Panc1 (cell line): ENCODE measurements at places on chromosomes 3 and 15. TPM values are rescaled to one million over a fixed set of nuclear protein-coding genes. Genes with fewer than 3 reads are reported as not detected.

DNA sequence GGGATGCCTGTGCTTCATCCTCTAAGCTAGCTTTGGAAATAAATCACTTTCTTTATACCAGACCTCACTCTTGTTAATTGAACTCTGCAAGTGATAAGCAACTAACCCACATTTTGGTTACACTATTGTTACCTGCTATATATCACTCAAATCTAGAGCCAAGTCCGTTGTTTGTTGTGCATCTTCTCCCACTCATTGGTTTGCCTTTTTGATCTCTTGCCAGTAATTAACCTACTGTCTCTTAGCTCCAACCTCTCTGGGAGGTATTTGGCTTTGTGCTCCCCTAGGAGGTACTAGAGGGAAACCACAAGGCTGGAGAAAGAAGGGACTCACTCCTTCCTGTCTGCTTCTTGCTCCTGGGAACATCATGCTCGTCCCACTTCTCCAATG lies 12.8 kb upstream of the CRBN start:
- no peak for DNase-seq
- H3K4me1 ChIP-seq, result no peaks in the 10 kb centered on the region
- no peaks in the 10 kb centered on the region; the same call in none of the 2 replicates for H3K27me3 ChIP-seq
- H3K27ac ChIP-seq, result no peak overlapping the region
- H3K4me3 ChIP-seq, result no peak overlapping the region

DNA sequence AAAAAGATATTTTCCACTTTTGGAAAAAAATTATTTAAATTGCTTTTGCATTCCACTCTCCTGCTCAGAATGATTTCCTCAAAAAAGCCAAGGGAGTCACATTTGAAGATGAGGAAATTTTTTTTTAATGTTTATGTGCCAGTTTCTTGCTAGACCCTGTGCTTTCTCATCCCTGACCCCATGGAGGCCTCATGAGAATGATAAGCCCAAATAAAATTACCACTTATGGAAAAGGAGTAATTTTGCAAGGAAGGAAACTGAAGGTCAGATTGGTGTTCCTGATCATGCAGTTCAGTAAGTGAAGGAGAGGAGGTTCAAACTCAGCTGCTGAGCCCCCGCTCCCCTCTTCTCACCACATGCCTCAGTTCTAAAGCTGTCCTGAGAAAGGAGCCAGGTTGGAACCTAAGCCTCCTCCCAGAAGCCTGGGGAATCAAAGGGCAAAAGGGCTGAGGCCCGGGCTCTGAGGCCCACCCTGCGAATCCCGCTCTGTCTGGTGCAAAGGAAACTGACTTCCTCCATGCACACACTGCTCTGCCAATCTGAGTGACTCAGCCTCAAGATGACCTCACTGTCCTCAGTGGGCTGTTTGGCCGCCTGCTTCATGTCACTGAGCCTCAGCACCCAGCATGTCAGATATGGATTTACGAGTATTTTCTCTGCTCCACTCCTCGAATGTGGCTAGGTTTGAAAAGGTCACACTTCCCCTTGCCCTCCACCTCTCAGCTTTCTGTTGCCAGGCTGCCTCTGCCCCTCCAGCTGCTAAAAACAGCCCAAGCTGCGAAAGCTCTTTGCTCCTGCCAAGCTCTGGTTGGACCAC lies 56.9 kb upstream of the FLNB start:
- H3K27ac ChIP-seq, result peak overlapping the region; percentile 70
- no peaks in the 10 kb centered on the region for H3K27me3 ChIP-seq
- no peak for DNase-seq
- peaks cover 18% of the 10 kb centered on the region for H3K4me1 ChIP-seq
- H3K36me3 ChIP-seq, result no peaks in the 10 kb centered on the region

DNA sequence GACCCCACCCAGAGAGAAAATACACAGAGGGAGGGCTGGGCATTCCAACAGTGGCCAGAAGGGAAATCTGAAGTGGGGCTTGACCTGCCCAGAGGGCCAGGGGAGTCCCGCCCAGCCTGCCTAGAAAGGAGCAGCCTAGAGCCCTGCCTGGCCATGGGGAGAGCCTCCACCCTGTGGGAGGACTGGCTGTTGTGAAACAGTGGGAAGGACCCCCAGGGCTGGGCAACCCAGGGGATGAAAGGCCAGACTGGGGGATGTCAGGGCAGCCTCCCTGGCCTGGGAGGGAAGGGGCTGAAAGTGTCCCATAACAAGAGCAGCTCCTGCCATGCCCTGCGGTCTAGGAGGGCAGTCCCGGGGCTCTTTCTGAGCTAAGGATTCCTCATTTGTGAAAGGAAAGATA lies 69.0 kb downstream of the SLC12A8 start:
- H3K27ac ChIP-seq, result peak overlapping the region; percentile 60
- no peaks in the 10 kb centered on the region for H3K36me3 ChIP-seq
- DNase-seq, result no peak
- no peak overlapping the region for H3K4me3 ChIP-seq
- peaks cover 9% of the 10 kb centered on the region for H3K4me1 ChIP-seq

- H3K27me3 ChIP-seq, result no peaks in the 10 kb centered on the region
- H3K36me3 ChIP-seq, result no peaks in the 10 kb centered on the region
- H3K27ac ChIP-seq, result no peak overlapping the region
Measured at GRCh38 chr3:27356976-27357375, 12.2 kb downstream of the NEK10 start.

- H3K4me3 ChIP-seq, result peak overlapping the region; percentile 12; the same call in 1 of the 2 replicates
- DNase-seq, result peak; percentile 12
- H3K27me3 ChIP-seq, result peaks cover 5% of the 10 kb centered on the region; the same call in 1 of the 2 replicates
- no peak overlapping the region for H3K27ac ChIP-seq
- H3K36me3 ChIP-seq, result no peaks in the 10 kb centered on the region
- H3K4me1 ChIP-seq, result peaks cover 4% of the 10 kb centered on the region
Measured at GRCh38 chr15:75307778-75308390, 25.2 kb downstream of the GOLGA6D start.

GRCh38 chr15:80779658-80780415 lies 667 bp downstream of the CEMIP start:
- H3K27ac ChIP-seq, result no peak overlapping the region
- peaks cover 31% of the 10 kb centered on the region for H3K27me3 ChIP-seq
- H3K4me3 ChIP-seq, result peak overlapping the region; percentile 57
- no peaks in the 10 kb centered on the region for H3K36me3 ChIP-seq
- peaks cover 6% of the 10 kb centered on the region; the same call in 1 of the 2 replicates for H3K4me1 ChIP-seq

GRCh38 chr15:95563634-95564033 lies 766.9 kb upstream of the NR2F2 start:
- no peaks in the 10 kb centered on the region for H3K36me3 ChIP-seq
- H3K4me3 ChIP-seq, result no peak overlapping the region
- H3K27me3 ChIP-seq, result no peaks in the 10 kb centered on the region
- H3K4me1 ChIP-seq, result no peaks in the 10 kb centered on the region
- H3K27ac ChIP-seq, result no peak overlapping the region

- no peaks in the 10 kb centered on the region for H3K4me1 ChIP-seq
- no peak for DNase-seq
- no peak overlapping the region for H3K27ac ChIP-seq
Measured at GRCh38 chr3:141127344-141128125, 76.4 kb downstream of the SPSB4 start.

DNA sequence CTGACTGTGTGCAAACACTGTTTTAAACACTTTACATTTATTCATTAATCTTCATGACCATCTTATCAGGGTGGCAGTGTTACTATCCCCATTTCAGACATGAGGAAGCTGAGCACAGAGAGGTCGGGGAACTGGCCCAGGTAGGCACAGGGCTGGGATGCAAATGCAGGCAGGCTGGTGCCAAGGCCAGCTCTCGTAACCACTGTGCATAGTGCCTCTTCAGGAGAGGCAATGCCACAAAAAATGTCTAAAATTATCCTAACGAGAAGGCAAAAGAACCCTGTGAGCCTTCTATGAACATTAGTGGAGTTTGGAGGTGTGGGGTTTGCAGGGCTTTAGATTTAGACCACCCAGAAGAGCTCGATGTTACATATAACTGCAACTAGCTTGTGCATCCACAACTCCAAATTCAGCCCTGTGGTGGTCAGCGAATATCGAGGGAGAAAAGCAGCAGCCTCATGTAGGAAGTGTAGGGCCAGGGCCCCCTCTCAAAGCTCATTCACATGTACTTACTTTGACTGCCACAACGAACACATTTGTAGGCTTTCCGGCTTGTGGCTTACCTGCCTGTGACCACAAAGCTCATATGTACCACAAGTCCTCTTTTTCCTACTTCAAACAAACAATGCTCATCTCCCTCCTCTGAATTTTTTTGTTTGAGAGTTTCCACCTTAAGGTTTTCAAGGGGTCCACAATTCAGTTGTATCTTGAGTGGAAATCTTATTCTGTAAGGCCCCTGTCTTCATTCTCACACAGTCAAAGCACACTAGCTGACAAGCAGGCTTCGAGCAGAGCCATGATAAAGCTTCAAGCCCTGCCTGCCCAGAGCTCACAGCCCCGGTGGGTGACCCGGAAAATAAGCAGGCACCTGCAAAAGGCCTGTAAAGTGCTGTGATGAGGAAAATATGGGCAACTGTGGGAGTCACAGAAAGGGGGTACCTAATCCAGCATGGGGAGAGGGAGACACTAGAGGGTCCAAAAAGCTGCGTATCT lies 722.9 kb upstream of the CFAP20DC start:
- no peak overlapping the region for H3K27ac ChIP-seq
- H3K27me3 ChIP-seq, result no peaks in the 10 kb centered on the region
- no peaks in the 10 kb centered on the region for H3K36me3 ChIP-seq
- DNase-seq, result no peak
- no peaks in the 10 kb centered on the region for H3K4me1 ChIP-seq
- no peak overlapping the region for H3K4me3 ChIP-seq

DNA sequence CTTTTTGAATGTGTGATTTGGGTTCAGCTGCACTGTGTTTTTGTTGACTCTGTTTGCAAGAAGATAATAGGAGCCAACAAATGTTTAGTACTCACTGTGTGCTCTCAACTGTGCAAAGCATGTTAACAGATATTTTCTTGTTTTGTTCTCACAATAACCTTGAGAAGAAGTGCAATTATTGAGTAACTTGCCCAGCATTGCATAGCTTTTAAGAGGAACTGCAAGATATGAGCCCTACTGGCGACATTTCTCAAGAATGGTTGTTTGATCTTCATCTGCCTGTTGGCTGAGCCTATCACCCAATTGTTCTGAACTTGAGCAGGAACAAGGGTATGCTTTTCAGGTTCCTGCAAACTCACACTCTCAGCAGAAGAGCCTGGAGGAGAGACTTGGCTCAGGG lies 43.4 kb upstream of the AGBL1 start:
- H3K27ac ChIP-seq, result no peak overlapping the region
- no peaks in the 10 kb centered on the region for H3K4me1 ChIP-seq
- no peak overlapping the region for H3K4me3 ChIP-seq
- DNase-seq, result no peak
- no peaks in the 10 kb centered on the region for H3K36me3 ChIP-seq
- peaks cover 2% of the 10 kb centered on the region; the same call in 1 of the 2 replicates for H3K27me3 ChIP-seq

DNA sequence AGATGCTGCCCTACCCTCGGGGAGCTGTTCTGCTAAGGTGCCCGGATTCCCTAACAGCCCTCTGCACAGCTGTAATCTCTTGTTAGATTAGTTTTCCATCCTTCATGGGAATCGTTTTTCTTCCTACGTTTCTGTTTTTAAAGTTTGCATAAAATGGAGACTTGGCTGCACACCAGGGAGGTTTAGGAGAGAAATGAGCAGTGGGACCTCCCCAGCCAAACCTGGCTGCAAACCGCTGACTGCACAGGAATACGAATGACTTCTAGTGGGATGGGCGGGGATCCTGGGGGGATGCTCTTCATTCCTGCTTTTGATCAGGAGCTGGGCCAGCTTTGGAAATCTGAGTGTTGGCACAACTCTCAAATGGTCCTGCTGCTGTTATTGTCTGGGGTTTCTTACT lies 77.5 kb downstream of the THSD4 start:
- no peaks in the 10 kb centered on the region for H3K36me3 ChIP-seq
- H3K27me3 ChIP-seq, result no peaks in the 10 kb centered on the region
- H3K4me3 ChIP-seq, result no peak overlapping the region
- no peak for DNase-seq
- H3K27ac ChIP-seq, result no peak overlapping the region
- no peaks in the 10 kb centered on the region for H3K4me1 ChIP-seq

DNA sequence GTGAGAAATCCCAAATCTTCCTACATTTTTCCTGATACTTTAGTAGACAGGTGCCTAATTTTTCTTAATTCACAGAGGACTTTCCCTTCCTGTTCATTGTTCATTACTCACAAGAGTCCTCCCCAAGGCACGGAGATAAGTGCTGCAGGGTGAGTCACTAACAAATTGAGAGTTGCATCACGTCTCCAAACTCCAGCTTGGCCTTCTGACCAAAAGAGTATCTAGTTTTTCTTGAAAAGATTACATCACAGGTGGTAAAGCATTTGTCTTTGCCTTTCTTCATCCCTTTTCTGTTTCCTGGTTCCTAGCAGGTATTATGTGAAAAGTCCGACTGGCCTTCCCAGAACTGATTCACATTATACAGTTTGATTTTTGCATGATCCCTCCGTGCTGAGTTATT lies 24.9 kb upstream of the RASGRP1 start:
- H3K4me1 ChIP-seq, result no peaks in the 10 kb centered on the region
- DNase-seq, result no peak
- H3K4me3 ChIP-seq, result no peak overlapping the region
- no peak overlapping the region for H3K27ac ChIP-seq
- H3K36me3 ChIP-seq, result no peaks in the 10 kb centered on the region

- H3K4me1 ChIP-seq, result peaks cover 19% of the 10 kb centered on the region
- no peaks in the 10 kb centered on the region for H3K36me3 ChIP-seq
- H3K27ac ChIP-seq, result peak overlapping the region; percentile 90
- H3K27me3 ChIP-seq, result no peaks in the 10 kb centered on the region
Measured at GRCh38 chr3:11718637-11719405, 75.1 kb upstream of the VGLL4 start.

DNA sequence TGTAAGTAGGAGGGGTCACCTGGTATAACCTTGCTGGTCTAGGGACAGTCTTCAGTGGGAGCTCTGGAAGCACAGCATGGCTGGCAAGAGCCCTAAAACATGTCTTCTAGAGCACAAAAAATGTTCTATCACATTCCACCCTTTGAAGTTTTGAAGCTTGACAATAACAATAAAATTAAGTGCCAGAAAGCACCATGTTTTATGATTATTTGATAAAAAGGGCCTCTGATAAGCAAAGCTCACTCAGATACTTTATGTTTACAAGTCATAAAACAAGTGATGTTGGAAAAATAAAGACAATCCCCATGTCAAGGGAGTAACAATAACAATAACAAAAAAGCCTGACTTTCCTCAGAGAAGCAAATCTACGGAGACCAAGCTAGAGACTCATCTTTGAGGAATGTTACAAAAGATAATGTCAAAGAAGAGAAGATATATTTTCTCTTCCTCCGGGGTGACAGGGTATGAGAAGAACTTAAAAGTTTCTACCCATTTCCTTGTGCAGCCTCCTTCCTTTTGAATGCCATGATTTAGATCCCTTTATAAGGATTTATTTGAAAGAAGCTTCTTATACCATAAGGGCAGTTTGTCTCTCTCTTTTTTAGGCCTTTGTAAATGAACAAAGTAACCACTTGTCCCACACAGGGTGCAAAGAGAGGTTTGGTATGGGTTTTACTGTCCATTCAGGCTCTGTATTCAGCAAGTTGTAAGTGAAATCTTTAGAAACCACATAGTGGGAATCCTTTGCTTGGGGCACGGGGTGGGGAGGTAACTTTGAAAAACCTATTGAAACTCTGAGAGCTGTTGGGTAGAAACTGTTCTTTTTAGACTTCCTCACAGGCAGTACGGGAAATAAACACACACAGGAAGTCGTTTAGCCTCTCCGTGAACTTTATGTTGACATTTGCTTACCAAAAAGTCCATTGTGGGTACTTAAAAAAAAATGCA lies 109.6 kb upstream of the RBMS3 start:
- H3K36me3 ChIP-seq, result no peaks in the 10 kb centered on the region
- H3K4me3 ChIP-seq, result no peak overlapping the region
- H3K27ac ChIP-seq, result no peak overlapping the region
- no peak for DNase-seq
- H3K27me3 ChIP-seq, result no peaks in the 10 kb centered on the region
- H3K4me1 ChIP-seq, result no peaks in the 10 kb centered on the region

The CORO2B gene
- total RNA-seq, result 0.36 TPM

The ANKRD34C gene
- total RNA-seq, result not detected

The DCBLD2 gene
- 54.4 TPM for total RNA-seq

The CYP8B1 gene
- 0.08 TPM for total RNA-seq

The KLHL40 gene
- total RNA-seq, result not detected
